Stimulated activated naive CD4-positive, alpha-beta T cell (primary cell): ENCODE measurements at places on chromosomes 12 and 14.

DNA sequence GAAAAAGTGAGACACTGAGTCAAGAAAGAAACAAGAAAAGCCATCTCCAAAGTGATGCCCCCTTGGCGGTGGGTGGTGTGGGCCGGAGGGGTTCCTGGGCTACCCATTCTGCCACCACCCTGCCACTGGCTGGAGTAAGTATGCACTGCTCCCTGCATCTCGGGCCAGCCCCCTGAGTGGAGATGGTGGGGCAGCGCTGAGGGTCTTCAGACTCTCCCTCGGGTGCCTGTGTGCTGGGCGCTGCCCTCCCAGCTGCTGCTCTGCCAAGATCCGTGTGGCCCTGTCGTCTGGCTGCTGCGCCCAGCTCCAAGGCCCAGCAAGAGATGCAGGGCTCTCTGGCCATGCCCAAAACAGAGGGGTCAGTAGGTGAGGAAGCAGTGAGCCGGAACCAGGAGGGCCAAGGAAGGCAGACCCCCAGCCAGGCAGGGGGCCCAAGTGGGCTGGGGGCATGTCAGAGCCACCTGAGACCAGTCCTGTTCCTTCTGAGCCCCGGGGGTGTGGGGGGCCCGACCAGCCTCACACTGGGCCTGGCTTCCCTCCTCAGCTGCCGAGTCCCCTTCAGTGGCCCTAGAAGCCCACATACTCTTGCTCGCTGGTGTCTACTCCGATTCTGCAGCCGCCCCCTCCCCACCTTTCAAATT, 5.2 kb downstream of the GPR132 start:
- no peak for DNase-seq

GRCh38 chr12:4984971-4985370, 58.7 kb upstream of the KCNA5 start:
- DNase-seq: no peak

GRCh38 chr12:33093534-33093933, 197.0 kb upstream of the PKP2 start:
- no peak for DNase-seq

GRCh38 chr12:49413010-49413409, 45.7 kb downstream of the SPATS2 start:
- DNase-seq: no peak

- DNase-seq: no peak
Measured at GRCh38 chr14:32010604-32011125, 66.4 kb upstream of the ARHGAP5 start.
